ENCODE measurements at places on chromosomes 4 and X.

GRCh38 chrX:105017641-105018040, 202.9 kb downstream of the TEX13A start:
- DNase-seq: no peak

DNA sequence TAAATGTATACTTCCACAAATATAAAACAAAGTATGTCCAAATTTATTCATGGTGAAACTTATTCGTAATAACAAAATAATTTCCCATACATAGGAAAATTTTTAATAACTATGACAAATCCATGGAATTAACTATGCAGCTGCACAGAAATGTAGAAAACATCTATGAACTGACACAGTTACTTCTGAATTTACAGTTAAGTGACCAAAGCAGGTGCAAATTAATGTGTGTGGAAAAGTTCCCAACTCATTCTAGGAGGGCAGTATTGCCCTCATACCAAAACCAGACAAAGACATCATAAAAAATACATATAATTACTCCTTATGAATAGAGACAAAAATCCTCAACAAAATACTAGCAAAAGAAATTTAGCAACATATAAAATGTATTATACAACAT, 12.5 kb downstream of the LDOC1 start:
- DNase-seq: no peak

DNA sequence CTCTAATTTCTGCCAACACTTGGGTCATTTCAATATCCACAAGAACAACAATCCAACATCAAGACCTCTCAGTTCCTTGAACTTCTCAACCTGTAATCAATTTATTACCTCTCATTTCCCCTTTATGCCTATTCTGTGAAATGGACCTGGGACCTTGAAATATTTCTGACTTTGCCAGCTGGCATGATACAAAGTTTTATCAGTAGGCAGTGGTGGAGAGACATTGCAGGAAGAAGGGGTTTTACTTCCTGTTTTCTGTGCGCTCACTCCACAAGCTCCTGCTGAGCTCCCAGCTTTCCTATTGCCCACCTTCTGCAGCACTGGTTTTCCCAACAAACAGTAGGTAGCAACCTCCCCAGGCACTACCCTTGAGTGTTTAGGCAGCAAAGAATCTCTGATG, 3.5 kb upstream of the ARHGEF6 start:
- DNase-seq: no peak

DNA sequence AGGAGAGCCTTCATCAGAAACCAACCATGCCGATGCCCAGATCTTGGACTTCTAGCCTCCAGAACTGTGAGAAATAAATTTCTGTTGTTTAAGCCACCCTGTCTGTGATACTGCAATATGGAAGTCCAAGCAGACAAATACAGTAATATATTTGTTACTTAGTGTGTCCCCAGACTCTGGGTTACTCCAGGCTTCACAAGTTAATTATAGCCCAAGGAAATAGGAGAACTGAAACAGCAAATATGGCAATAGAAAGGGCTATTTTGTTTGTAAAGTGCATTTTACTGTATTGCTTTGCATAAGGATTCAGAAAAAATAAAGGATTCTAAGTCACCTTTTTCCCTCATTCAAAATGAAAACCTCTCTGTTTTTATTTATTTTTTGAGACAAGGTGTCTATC, 15.7 kb downstream of the TIGD4 start:
- no peak for DNase-seq

- no peak for DNase-seq
These were observed 296.2 kb downstream of the PAPSS1 start for GRCh38 chr4:107423677-107424405.

DNA sequence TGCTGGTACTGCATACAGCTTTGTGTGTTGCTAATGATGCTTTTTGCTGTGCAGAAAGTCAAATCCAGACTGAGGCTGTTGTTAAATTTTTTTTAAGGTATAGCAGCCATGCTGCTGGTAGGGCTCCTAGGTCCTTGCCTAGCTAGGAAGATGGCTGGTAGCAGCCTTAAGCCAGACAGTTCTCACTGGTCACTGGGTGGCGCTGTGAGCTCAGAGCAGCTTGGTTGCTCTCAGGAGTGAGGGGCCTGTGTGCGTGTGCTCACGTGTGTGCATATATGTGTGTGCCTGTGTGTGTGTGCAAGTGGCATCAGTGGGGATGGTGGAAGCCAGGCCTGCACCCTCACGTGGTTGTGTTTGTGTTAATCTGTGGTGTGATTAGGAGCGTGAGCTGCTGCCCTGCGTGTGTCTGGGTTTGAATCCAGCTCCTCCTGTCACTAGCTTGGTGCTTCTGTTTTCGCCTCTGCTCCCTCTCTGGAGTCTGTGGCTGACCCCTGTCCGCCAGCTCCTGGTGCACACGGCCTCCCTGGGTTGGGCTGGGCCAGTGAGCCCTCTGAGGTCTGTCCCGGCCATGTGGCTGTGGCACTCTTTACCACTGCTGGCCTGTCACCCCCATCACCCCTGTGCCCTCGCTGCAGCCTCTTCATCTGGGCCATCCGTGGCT, 46.1 kb downstream of the SORCS2 start:
- no peak for DNase-seq

DNA sequence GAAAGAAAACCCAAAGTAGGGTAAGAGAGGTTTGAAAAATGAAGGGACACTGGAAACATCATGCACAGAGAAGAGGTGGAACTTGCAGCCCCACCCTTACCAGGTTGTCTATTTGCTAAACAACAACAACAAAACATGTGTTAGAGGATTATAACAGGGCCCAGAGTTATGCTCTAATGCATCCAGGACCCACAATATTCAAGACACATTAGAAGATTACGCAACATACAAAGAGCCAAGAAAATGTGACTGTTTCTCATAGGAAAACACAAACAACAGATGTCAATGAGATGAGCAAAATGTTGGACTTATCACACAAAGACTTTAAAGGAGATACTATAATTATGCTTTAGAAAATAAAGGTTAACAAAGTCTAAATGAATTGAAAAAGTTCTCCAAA, 128.5 kb downstream of the LRBA start:
- no peak for DNase-seq

- DNase-seq: no peak
These were observed 137.8 kb downstream of the UCHL1 start for GRCh38 chr4:41394481-41394894.

DNA sequence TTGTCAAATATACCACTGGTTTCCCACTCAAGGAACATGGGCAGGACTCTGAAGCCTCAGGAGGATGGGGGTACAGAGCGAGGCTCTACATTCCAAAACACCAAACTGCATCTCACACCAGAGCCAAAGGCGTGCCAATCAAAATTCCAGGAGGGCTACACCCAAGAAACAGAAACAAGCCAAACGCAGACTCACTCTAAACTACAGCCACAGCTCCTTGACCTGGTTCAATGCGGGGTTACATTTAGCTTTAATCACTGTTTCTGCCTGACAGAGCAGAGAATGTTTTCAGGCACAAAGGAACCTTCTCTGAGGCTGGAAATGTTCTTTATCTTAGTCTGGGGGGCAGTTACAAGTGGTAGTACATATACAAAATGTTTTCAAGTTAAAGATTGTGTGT, 2121.5 kb upstream of the AGA start:
- no peak for DNase-seq

GRCh38 chrX:140723121-140723715, 13.7 kb downstream of the LINC00632 start:
- no peak for DNase-seq

GRCh38 chr4:168059251-168059650, 33.1 kb upstream of the ANXA10 start:
- DNase-seq: no peak
